Stimulated activated CD8-positive, alpha-beta memory T cell treated with anti-CD3 and anti-CD28 coated beads, Interleukin-15, amount 100 ng/mL, for 4 hours (primary cell): ENCODE measurements at places on chromosomes 12 and 14.

DNA sequence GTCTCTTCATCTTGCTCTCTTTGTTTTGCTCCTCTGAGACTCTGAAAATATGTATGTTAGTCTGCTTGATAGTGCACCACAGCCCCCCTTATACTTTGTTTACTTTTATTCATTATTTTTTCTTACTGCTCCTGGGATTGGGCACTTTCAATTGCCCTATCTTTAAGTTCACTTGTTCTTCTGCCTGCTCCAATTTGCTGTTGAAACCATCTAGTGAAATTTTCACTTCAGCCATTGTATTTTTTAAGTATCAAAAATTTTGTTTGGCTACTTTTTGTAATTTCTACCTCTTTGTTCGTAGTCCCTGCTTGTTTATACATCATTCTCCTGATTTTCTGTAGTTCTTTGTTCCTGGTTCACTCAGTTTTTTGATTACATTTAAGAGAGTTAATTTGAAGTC lies 223.3 kb downstream of the SLC38A4 start:
- no peak for DNase-seq

- DNase-seq = no peak
Measured at GRCh38 chr12:12685305-12685704, 10.7 kb downstream of the GPR19 start.

GRCh38 chr12:75695926-75696325 lies 184.5 kb upstream of the KRR1 start:
- DNase-seq = no peak

GRCh38 chr12:76032043-76032981 lies 736 bp upstream of the PHLDA1 start:
- DNase-seq = no peak

DNA sequence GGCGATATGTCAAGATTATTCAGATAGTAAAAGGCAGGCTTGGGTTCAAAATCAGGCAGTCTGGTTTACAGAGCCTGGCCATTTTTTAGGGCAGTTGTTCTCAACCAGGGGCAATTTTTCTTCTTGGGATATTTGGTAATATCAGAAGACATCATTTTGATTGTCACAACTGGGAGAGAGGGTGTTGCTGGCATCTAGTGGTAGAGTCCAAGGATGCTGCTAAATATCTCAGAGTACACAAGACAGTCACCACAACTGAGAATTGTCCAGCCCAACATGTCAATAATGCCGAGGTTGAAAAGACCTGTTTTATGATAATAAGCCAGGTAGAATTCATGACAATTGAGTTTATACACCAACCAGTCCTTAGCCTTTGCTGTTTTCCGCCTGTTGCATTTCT lies 733.9 kb downstream of the NRXN3 start:
- no peak for DNase-seq

GRCh38 chr12:130825771-130826150 lies 13.3 kb downstream of the STX2 start:
- DNase-seq = no peak

DNA sequence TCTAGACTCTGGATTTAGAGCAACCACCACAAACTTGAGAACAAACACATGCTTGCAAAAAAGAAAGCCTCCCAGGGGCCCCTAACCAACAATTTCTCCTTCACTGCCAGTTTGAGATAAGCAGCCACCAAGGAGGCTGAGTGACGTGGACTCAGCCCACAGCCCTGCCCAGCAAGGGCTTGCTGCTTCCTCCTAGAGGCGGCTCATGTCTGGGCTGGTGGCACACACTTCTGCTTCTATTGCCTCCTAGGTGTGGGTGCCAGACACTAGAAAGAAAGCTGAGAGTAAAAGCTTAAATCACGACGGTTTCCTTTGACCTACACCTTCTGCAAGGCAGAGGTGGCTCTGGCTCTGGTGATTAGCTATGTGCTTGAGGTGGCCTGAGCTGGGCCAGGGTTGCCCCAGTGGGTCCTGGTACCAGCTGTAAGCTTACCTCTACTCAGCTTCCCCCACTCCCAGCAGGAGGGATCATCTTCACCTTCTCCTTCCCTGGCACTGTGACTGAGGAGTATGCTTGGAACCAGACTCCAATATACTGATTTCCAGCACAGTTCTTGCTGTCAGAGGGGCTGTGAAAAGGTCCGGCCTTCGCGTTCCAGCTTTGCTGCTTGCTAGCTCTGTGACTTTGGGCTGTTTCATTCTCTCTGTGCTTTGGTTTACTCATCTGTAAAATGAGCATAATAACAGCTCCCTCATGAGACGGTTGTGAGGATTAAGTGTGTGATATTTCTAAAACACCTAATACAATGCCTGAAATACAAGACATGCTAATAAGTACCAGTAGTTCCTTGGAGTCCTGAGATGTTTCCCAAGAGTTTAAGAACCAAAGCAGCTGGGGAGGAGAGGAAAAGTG lies 89.7 kb upstream of the PARP11 start:
- DNase-seq = peak; percentile 22

DNA sequence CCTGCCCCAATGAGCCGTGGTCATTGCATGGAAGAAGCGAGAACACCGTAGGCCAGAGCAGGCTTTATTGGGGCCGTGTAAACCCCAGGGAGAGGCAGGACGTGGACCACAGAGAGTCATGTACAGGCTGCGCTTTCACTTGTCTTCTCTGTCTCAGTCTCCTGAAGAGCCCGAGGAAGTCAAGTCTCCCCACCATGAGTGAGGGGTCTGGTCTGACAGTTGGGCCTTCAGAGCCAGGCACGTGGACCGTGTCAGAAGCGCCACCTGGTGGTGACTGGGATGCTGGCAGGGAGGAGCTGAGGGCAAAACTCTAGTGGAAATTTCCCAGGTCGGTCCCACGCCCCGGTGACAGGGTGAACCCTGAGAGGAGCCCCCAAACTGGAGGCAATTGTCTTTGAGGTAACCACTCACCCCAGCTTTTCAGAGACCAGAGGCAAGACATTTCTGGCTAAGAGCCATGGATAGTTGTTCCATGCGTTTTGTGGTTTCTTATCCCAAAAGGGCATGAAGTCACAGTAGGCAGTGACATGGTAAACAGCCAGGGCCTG lies 17.4 kb downstream of the RPS6KL1 start:
- peak; percentile 46 for DNase-seq

DNA sequence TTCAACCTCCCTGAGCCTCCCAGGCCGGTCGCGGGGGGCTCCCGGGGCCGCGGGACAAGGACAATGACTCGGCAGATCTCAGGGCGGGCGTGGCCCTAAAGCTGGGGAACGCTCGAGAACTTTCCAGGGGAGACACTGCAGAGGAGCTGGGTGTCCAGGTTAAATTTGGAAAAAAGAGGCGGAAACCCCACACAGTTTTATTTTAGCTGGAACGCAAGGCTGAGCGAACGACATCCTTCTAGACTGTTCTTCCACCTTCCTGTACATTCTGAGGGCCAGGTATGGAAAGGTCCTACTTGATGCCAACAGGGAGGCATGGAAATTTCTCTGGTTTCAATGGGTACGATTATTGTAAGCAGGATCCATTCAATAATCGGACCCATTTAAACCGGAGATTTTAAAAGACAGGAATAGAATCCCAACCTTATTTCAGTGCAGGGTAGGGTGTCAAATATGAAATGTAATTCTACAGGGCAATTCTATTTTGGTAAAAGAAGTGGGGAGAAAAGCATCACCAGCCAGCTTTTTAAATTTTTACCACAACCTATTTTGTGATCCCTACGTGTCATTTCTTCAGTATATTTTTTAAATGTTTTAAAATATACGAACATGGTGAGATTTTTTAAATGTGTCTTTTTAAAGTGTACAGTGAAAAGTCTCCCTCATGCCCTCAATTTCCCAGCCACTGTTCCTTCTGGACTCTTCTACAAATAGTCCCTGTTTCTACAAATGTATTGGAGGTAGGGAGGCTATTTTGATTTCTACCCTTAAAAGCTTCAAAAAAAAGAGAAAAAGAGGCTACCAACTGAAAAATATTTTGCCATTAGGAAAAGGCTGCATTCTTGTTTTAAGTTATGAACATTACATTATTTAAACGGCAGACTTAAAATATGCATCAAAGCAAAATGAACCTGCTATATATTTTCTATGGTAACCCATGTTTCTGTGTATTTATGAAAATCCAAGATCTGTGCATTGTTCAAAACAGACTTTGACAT lies 1.1 kb upstream of the UBC start:
- no peak for DNase-seq
